ENCODE measurements at places on chromosomes 1 and 21.
A peak's percentile ranks its signal among the peaks of the same experiment; 100 is the strongest.

- no peak for DNase-seq
These were observed 4.4 kb downstream of the B4GALT2 start for GRCh38 chr1:43983253-43983899.

DNA sequence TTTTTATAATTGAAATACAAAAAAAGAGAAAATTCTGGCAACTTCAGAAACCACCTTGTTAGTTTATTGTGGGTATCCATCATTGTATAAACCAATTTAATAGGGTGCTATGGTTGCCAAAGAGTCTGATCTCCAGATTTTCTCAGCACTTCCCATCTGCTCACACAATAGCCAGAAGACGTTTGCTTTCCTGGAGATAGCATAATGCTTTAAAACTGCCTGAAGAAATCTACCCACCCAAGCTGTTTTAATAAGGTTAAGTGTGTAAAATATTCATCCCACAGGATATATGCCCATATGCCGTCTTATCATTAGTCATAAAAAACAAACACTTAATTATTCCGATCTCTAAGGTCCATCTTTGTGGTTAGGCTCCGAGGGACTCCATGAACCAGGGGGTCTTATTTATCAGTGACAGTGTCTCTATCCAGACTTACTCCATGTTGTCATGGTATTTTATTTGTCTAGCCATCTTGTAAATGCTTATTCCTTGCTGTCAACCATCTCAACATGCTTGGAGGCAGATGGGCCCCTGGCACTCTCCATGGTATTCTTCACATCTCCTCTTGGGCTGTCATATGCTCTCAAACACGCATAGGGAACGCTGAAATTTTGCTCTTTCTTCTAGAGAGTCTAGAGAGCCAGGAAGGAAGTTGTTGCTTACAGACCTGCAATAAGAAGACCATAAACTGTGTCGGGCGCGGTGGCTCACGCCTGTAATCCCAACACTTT lies 58.5 kb downstream of the MAP10 start:
- no peak for DNase-seq

GRCh38 chr1:31755197-31755611 lies 8.9 kb downstream of the ADGRB2 start:
- no peak for DNase-seq

- no peak for DNase-seq
These were observed 74.2 kb upstream of the KIAA1614 start for GRCh38 chr1:180838535-180838934.

DNA sequence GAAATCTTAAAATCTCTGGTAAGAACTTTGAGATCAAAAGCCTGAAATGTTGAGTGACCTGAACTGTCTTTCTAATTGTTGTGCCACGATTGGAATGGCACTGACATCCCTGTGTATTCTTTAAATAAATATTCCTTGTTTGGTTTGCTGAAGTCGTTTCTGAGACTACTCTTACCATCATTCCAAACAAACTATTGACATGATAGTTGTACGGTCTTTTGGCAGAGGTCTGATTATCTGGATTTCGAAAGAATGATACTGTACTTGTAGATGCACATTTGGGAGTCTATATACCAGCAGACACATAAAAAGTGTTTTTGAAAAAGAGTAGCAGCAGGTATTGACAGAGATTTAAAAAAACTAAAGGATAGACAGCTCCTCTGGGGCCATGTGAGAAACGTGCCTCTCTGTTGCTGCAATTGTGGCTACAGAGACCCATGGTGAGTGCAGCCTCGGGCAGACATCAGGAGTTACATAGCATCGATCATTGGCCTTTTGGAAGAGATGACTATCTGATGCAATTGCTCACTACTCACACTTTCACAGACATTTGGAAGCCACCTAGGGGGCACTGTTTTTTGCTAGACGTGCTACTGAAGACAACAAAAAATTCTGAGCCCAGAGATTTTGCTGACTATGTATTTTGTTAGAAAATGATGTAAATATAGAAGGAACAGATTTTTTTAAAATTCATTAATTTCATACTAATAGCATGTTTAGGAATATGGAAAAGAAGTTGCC lies 464.5 kb downstream of the KCNT2 start:
- peak; percentile 25 for DNase-seq

DNA sequence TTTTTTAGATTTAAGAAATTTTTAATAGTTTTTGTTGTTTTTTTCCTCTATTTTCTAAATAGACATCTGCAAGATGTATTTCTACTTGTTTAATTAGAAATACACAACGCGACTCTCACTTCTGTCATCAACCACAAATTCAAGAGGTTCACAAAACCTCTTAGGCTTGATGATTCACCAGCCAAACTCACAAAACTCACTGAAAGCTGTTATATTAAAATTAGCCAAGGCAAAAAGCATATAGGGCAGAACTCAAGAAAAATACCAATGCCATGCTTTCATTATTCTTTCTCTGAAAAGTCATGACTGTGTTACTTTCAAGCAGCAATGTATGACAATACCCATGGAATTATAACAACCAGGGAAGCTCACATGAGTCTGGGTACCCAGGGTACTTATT lies 487.0 kb upstream of the RGS18 start:
- no peak for DNase-seq

GRCh38 chr1:167344615-167345385 lies 124.1 kb downstream of the POU2F1 start:
- DNase-seq: no peak

- no peak for DNase-seq
These were observed 20.6 kb upstream of the KIF26B start for GRCh38 chr1:245133995-245134715.

DNA sequence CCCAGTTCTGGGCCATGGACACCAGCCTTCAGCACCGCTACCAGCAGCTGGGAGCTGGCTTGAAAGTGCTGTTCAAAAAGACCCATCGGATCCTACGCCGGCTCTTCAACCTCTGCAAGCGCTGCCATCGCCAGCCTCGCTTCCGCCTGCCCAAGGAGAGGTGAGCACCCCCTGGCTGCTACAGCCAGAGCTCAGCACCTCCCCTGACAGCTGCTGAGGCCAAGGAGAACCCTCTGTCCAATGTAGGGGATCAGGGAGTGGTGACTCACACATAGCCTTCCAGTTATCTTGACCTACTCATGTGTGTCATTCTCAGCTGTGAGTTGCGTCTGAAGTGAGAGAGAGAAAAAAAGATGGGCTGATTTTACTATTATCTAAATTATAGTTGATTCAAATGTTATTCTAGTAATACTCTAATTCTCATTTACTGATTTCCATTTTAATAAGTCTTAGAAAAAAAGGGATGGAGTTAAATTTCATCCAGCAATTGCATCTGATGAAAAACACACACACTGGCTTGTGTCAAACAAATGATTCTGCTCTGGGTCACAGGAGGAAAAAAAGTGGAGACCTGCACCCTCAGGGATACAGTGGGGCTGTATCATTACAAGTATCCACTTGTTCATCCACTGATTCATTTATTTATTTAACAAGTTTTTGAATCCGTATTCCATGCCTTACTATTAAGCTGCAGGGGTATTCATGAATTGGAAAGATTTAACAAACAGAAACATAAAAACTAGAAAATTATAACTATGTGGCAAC lies 108.0 kb downstream of the BRINP2 start:
- DNase-seq: no peak

- no peak for DNase-seq
These were observed 100.7 kb upstream of the SLC25A33 start for GRCh38 chr1:9438431-9439073.

GRCh38 chr1:161817176-161817730 lies 51.1 kb downstream of the ATF6 start:
- no peak for DNase-seq

DNA sequence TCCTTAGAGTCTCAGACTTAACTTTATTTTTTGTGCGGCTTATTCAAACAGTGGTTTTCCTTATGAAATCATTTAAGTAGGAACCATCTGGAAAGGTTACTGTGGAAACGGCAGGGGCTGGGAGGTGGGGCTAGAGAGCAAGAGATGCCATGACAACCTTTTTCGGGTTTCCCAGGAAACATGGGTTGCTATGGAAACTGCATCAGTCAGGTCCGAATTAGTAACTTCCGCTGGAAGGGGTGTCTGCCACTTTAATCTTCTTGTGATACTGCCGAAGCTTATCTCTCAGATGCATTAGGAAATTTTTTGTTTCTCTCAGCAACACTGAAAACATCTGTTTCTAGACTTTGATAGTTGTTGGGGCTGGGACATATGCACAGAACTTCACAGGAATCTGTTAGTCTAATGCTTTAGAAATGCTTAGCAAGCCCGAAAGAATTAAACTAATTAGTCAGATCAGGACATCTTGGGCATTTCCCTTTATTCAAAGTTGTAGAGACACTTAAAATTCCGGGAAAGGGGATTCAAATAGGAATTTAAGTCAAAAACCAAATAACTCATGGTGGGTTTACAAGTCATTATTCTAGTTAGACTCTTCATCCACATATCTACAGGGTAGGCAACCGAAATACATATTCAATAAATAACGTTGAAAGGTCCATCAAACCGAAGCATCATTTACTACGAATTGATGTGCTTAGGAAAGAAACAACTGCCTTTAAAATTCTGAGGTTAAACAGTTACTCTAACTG lies 2.6 kb downstream of the KCNA3 start:
- DNase-seq: peak; percentile 69

DNA sequence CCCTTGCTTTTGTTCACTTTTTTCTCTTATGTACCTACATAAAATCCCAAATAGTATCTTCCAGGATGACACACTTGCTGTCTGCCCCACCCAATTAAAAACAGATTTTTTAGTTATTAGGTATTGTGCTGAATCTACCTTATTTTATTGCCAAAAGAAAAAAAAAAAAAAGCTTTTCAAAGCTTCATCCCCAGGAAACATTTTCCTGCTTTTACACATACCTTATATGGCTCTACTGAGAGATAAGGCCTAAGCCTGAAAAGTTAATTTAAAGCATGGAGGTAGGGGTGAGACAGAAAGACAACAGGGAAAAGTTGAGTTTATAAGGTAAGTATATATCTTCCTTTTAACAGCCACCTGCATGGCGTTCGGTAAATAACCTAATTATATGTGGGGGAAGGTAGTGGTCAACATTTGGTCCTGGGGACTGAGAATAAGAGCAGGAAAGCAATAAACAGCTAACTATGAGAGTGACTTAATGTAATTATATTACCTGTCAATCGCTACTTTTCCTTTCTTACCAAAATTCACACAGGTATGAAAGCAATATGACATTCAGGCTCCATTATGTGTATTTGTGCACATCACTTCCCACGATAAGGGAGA lies 54.6 kb upstream of the BOLA1 start:
- DNase-seq: peak; percentile 1

GRCh38 chr21:34915364-34915841 lies 133.7 kb downstream of the RUNX1 start:
- DNase-seq: no peak

- no peak for DNase-seq
These were observed 35.1 kb downstream of the RXRG start for GRCh38 chr1:165409657-165410358.

- DNase-seq: no peak
These were observed 9.6 kb upstream of the SLC6A9 start for GRCh38 chr1:44040846-44041245.

DNA sequence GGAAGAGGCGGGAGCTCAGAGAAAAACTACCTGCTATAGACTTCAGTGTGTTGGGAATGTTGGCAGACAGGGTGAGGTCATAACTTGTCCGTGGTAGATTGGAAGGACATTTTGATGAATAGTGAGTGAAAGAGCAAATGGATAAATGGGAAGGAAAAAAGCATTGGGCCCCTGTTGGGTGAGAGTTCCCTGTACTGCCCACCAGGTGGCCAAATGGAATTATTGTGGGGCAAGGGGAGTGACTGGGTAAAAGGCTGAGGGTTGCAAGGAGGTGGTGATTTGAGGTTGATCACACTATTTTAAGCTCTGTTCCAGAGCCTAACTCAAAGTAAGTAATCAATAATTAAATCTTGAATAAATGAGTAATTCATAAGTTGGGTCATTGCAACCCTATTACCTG lies 60.4 kb downstream of the MRPS6 start:
- peak; percentile 12 for DNase-seq

DNA sequence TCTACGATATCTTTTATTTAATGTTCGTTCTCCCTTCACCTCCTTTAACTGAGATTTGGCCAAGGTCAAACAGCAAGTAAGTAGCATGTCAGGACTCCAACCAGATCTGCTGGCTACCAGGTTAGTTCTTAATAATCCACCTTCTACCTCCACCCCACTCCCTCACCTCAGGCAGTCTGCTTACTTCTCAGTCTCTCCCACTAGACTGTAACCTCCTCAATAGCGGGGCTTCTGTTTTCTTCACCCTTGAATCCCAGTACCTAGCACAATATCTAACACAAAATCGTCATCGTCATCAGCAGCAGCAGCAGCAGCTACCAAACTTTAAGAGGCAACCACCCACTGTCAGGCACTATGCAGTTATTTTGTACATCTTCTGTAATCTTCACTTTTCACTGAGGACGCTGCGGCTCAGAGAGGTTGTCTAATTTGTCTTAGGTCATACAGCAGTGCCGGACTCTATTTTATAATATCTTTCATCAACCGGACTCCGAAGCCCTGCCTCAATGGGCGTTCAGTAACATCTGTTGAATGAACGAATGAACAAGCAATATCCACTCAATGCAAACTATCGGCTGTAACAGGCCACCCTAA lies 859 bp upstream of the MAGI3 start:
- DNase-seq: no peak

GRCh38 chr1:207440626-207441025 lies 13.5 kb upstream of the CR2 start:
- DNase-seq: no peak

DNA sequence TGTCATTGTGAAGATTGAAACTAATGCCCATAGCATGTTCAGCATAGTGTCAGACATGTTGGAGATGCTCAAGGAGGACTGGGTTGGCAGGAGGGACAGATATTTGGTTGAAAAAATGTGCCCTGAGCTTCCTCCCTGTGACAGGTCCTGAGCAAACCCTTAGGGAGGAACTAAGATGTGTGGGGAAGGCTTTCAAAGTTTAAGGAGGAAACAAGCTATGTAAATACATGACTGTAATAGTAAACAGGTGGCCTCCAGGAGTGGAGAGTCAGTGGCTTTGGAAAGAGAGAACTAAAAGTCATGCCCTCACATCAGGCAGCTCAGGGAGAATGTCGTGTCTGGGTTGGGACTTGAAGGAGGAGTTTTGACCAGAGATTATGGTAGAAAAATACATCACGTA lies 9.7 kb upstream of the KIRREL1 start:
- DNase-seq: no peak

DNA sequence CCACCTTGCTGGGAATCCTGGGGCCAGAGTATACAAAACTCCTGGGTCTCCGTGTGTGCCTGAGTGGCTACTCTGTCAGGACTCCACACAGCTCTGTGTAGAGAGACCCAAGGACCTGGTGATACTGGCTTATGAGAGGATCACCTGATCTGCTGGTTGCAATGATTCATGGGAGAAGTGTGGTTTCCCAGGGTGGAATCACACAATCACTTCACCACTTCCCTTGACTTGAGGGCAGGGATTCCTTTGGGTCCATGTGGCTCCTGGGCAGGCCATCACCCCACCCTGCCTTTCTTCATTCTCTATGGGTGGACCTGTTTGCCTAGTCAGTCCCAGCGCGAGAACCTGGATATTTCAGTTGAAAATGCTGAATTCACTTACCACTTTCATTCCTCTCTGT lies 13.3 kb downstream of the PRSS38 start:
- DNase-seq: no peak

- no peak for DNase-seq
These were observed 9.6 kb upstream of the SPATC1L start for GRCh38 chr21:46193829-46194373.

Measured in neural progenitor cell (in vitro differentiated cells).